ENCODE measurements at places on chromosomes 1 and 21.

DNA sequence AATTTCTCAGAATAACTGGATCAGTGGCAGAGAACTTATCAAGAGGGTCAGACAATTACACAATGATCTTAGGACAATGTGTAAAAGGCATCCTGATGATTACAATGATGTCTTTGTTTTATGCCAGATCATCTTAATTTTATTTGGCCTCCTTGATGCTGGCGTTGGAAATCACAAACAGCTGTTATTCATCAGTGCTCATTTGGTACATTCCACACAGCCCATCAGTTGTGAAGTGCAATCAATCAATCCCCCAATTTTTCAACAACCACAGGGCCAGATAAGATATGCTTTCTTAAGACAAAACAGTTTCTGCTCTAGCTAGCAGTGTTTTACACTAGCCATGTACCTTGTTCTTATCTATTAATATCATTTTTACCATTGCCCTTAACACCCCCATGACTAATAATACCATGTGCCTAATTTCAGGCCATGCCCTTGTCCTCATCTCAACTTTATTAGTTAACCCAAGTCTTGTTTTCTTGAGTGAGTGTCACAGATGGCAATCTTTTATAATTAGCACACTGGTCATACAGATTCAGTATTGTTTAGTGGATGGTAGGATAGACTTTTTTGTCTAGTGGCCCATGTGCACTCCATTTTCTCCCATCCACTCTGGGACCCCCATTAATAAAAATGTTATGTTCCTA is 40.8 kb upstream of the COL24A1 start:
- no peak overlapping the region for H3K27ac ChIP-seq
- peaks cover 11% of the 10 kb centered on the region for H3K4me1 ChIP-seq
- no peak for DNase-seq
- no peak overlapping the region for H3K4me3 ChIP-seq
- H3K27me3 ChIP-seq: no peaks in the 10 kb centered on the region

DNA sequence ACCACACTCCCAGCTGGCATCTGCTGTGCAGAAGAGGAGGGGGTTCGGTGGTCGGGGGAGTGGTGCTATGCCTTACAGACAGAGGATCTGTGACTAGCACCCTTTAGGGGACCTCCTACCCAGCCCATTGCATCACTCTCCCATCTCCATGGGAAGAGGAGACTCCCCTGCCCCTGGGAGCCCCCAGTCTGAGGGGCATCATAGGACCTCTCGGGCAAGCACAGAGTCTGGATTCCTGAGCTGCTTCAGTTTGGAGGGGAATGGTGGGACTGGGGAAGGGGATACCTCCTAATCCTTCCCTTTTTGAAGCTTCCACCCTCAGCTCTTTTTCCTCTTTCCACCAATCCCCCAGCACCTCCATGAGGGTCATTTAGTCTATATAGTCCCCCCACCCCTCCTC is 1.4 kb downstream of the INSRR start:
- peaks cover 4% of the 10 kb centered on the region for H3K4me1 ChIP-seq
- H3K27me3 ChIP-seq: peaks cover 52% of the 10 kb centered on the region
- H3K36me3 ChIP-seq: no peaks in the 10 kb centered on the region
- DNase-seq: no peak

GRCh38 chr1:156690675-156691036 is 13.4 kb upstream of the NES start:
- peak overlapping the region; percentile 89 for H3K27ac ChIP-seq
- H3K4me3 ChIP-seq: no peak overlapping the region
- no peak for DNase-seq
- H3K36me3 ChIP-seq: no peaks in the 10 kb centered on the region
- H3K27me3 ChIP-seq: no peaks in the 10 kb centered on the region

GRCh38 chr1:109927911-109928321 is 17.3 kb downstream of the CSF1 start:
- H3K27me3 ChIP-seq: no peaks in the 10 kb centered on the region
- no peak overlapping the region for H3K4me3 ChIP-seq
- H3K36me3 ChIP-seq: no peaks in the 10 kb centered on the region
- no peak for DNase-seq
- peaks cover 22% of the 10 kb centered on the region for H3K4me1 ChIP-seq
- H3K27ac ChIP-seq: no peak overlapping the region

GRCh38 chr1:27157194-27157593 is 2.3 kb upstream of the SLC9A1 start:
- DNase-seq: no peak
- no peak overlapping the region for H3K4me3 ChIP-seq

DNA sequence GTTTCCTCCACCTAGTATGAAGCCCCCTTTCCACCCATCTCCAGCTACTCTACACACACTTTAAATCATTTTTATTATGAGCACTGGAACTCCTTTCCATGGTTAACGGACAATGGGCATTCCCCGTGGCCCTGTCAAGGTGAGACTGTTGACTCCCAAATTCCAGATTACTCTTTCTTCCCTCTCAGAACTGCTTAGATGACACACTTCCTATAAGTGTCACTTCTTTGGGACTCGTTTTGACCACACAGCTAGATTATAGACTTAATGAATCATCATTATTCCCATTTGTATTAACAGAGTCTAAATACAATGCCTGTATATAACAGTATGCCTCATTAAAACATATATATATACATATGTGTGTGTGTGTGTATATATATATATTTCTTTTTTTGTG is 215.1 kb downstream of the BRINP3 start:
- no peaks in the 10 kb centered on the region for H3K36me3 ChIP-seq
- H3K27me3 ChIP-seq: no peaks in the 10 kb centered on the region
- no peaks in the 10 kb centered on the region for H3K4me1 ChIP-seq

DNA sequence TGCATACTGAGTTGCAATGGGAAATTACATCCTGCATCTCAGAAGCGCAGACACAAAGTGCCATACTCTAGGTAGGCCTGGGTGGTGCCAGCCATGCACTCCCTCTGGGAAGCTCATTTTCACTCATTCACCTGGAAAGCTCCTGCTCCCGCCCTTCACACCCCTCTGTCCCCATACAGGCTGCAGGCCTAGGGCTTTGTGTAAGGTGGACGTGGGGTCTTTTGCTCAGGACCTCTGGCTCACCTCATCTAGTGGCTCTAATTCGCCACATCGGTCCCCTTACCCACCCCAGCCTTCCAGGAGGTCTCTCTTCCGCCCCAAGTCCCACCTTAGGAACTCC is 751 bp downstream of the MRPS15 start:
- peak overlapping the region; percentile 29 for H3K27ac ChIP-seq
- peak overlapping the region; percentile 77 for H3K4me3 ChIP-seq
- H3K4me1 ChIP-seq: peaks cover 5% of the 10 kb centered on the region
- H3K36me3 ChIP-seq: peaks cover 6% of the 10 kb centered on the region
- H3K27me3 ChIP-seq: no peaks in the 10 kb centered on the region
- DNase-seq: no peak

DNA sequence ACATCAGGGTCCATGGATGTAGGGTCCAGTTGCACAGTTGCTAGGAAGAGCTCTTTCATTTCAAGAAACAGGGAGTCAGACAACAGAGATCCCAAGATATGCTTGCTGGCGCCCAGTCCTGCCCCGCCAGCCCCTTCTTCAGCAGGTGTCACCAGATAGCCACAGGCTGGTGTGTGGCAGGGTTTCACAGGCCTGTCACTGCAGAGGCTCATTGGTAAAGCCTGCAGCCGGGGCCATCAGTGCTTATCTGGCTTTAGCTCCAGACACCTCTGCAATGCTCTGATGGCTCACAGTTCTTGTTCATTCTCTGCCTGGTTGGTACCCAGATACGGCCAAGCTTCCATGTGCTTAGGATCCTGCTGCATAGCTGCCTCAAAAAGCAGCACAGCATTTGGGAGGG is 12.4 kb upstream of the ZNF124 start:
- H3K36me3 ChIP-seq: no peaks in the 10 kb centered on the region
- no peak for DNase-seq
- H3K27me3 ChIP-seq: no peaks in the 10 kb centered on the region

GRCh38 chr1:157240495-157241184 is 102.4 kb upstream of the ETV3 start:
- H3K27me3 ChIP-seq: no peaks in the 10 kb centered on the region
- H3K36me3 ChIP-seq: no peaks in the 10 kb centered on the region
- H3K27ac ChIP-seq: no peak overlapping the region
- DNase-seq: no peak
- no peak overlapping the region for H3K4me3 ChIP-seq

DNA sequence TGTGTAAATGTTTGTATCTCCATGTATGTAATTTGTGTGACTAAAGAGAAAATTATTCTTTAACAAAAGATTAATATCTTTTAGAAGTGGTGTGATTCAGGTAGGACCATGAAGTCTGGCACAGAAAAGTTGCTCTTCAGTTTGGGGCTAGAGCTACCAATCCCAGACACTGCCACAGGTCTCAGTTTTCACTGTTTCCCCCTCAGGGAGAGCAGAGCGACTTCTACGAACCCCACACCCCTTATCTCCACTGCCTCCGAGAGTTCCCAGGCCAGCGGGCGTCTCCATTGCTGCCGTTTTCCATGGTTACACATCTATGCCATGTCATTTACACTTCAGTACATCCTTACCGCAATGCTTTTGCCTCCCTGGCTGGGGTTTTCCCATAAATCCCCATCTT is 93.0 kb upstream of the SMYD2 start:
- no peaks in the 10 kb centered on the region for H3K36me3 ChIP-seq
- H3K4me3 ChIP-seq: no peak overlapping the region
- no peak for DNase-seq
- peaks cover 48% of the 10 kb centered on the region for H3K27me3 ChIP-seq
- H3K27ac ChIP-seq: no peak overlapping the region

GRCh38 chr1:43671626-43672330 is 21.8 kb downstream of the KDM4A start:
- no peak overlapping the region for H3K4me3 ChIP-seq
- no peak for DNase-seq
- H3K27ac ChIP-seq: no peak overlapping the region
- H3K27me3 ChIP-seq: no peaks in the 10 kb centered on the region

DNA sequence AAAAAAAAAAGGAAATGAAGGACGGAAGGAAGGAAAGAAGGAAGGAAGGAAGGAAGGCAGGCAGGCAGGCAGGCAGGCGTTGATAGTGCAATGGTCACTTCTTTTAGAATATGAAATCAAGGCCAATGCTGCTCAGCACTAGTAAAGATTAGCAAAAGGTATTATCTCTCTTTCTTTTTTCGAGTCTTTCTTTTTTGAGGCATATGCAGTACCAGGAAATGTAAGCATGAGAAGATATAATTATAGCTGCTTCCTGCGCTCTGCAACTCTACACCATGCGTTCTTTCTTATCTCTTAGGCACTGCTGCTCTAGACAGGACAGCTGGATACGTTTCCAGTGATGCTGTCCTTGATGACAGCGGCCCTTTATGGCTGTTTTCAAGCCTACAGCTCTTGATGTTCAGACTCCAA is 1512.5 kb upstream of the B3GALT2 start:
- H3K27ac ChIP-seq: peak overlapping the region; percentile 18
- DNase-seq: peak; percentile 17
- peaks cover 4% of the 10 kb centered on the region for H3K4me1 ChIP-seq
- no peaks in the 10 kb centered on the region for H3K36me3 ChIP-seq
- no peak overlapping the region for H3K4me3 ChIP-seq
- no peaks in the 10 kb centered on the region for H3K27me3 ChIP-seq

- H3K36me3 ChIP-seq: peaks cover 4% of the 10 kb centered on the region
- peaks cover 42% of the 10 kb centered on the region for H3K4me1 ChIP-seq
- H3K4me3 ChIP-seq: no peak overlapping the region
- no peak for DNase-seq
- H3K27ac ChIP-seq: no peak overlapping the region
- H3K27me3 ChIP-seq: no peaks in the 10 kb centered on the region
Observed at GRCh38 chr1:208083715-208084085, 160.5 kb downstream of the PLXNA2 start.

GRCh38 chr1:200671235-200671786 is 1.6 kb upstream of the DDX59 start:
- no peak for DNase-seq
- H3K27ac ChIP-seq: no peak overlapping the region
- no peak overlapping the region for H3K4me3 ChIP-seq
- peaks cover 15% of the 10 kb centered on the region for H3K4me1 ChIP-seq
- no peaks in the 10 kb centered on the region for H3K36me3 ChIP-seq
- no peaks in the 10 kb centered on the region for H3K27me3 ChIP-seq

GRCh38 chr1:242023805-242024204 is 24.9 kb upstream of the MAP1LC3C start:
- H3K27ac ChIP-seq: no peak overlapping the region
- H3K27me3 ChIP-seq: no peaks in the 10 kb centered on the region
- DNase-seq: no peak
- H3K4me1 ChIP-seq: no peaks in the 10 kb centered on the region

All from cardiac muscle cell (in vitro differentiated cells and primary cell).